ENCODE measurements at places on chromosomes 11 and 22.

DNA sequence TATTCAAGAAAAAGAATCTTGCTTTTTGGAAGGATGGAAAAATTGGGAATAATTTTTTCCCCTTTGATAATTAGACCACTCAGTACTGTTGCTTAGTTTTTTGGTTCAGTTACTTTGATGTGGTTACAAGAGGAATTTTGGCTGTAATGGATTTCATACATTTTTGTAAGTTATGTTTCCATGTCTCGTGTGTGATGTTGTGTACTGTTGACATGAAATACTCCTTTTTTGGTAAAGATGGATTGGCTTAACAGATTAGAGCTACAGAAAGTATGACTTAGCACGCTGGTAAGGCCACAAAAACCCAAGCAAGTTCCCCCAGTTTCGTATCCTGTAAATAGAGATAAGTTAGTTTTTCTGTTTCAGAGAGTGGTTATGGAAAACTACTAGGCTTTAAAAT, 11.9 kb downstream of the TBCEL start:
- DNase-seq: no peak

GRCh38 chr11:76577921-76578653, 92.5 kb downstream of the LRRC32 start:
- no peak for DNase-seq

GRCh38 chr22:22768885-22769284, 118.7 kb upstream of the IGLL5 start:
- DNase-seq: no peak

GRCh38 chr11:11444027-11444803, 91.2 kb upstream of the CSNK2A3 start:
- no peak for DNase-seq

DNA sequence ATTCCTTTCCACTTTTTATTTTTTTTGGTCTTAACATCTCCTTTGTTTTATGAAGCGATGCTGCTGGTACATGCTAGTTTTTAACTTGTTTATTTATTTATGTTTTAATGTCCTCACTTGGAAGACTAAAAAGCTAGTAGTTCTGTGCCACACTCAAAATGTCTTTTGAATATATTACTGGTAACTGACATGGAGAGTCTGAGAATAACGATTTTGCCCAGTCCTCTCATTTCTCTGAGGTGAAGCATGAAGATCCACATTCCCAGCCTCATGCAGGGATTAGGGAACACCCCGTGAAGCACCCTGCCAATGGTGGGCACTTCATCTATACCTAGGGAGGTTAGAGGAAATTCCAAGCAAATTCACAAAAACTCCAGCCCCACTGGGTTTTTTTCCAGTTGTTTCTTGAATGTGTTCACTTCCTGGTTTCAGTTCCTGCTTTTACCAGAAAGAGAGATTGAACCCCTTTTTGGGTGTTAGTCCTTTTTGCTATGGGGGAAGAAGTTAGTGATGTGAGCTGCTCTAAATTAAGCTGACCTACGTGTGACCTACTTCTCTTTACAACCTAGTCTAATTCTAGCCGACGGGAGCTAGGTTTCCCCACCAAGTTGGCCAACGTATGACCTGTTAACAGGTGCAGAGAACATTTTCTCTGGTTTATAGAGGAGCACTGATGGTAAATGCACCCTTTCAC, 106.1 kb downstream of the SLC1A2 start:
- DNase-seq: peak; percentile 95

DNA sequence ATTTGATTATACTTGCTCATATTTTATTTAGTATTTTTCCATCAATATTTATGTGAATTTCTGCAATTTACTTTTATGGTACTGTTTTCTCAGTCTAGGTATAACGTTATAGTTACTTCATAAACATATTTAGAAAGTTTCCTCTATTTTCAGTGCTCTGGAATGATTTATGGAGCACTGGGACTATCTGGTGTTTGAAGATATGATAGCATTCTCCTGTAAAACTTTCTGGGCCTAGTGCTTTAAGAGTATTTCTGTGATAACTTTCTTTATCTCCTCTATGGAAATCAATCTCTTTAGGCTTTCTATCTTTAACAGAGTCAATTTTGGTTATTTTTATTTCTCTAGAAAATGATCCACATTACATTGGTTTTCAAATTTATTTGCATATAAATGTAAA, 85.1 kb downstream of the SOX6 start:
- no peak for DNase-seq

DNA sequence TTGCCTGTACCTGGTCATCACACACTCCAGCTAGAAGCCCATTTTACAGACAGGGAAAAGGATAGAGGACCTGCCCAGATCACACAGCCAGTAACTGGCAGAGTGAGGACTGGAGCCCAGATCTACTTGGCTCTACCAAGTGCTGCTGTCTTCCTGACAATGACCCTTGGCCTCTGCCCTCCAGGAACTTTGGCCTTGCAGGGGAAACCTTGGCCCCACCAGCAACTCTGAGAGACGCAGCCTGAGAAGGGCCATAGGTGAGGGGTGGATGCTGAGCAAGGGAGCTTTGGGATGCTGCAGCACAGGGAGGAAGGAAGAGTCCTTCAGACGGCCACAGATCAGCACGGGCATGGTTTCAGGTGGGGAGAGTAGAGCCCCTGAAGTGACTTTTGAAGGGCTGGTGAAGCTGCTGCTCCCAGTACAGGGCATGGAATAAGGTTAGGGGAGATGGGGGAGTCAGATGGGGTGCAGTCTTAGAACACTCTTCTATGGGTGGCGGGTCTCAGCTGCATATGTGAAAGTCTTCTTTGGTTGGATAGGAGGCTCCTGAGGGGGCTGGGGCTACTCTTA, 2.0 kb upstream of the CAPN5 start:
- DNase-seq: no peak

- no peak for DNase-seq
Observed at GRCh38 chr11:67314218-67314617, 10.9 kb downstream of the SSH3 start.

DNA sequence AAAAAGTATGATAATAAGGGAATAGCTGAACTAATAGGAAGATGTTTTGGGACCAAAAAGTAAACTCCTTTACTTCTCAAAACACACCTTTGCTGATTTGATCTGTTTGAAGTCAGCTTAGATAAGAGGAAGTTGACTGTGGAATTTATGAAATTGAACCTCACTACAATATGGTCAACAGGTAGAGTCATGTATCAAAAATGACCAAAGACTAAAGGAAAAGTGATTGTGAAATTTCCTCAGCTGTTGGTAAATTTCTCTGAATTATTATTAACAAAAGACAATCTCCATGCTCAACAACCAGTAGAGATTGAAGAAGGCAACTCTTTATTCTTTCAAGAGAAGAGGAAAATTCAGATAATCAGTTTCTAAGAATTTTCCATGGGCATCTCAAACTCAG, 826.5 kb downstream of the KCNA4 start:
- DNase-seq: no peak

GRCh38 chr11:62611705-62612365, 740 bp downstream of the EML3 start:
- peak; percentile 76 for DNase-seq

- DNase-seq: peak; percentile 83
Observed at GRCh38 chr11:72724851-72725723, 27.1 kb downstream of the ARAP1 start.

DNA sequence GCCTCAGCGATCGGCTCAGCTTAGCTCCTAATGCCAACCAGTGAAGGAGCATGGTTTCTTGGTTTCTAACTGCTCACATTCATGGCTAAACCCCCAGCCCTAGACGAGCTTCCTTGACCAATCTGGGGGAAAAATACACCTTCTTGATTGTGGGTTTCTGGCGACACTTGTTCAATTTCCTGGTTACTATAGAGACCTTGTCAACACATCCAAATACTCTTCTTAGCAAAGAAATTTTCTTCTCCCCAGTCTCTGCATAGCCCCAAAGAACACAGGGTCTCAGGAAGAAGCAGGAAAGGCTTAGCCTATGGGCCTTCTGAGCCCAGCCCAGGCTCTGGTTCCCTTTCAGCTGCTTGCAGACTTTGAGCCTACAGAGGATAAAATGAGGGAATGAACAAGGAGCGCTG, 88.5 kb upstream of the SYT13 start:
- DNase-seq: no peak

DNA sequence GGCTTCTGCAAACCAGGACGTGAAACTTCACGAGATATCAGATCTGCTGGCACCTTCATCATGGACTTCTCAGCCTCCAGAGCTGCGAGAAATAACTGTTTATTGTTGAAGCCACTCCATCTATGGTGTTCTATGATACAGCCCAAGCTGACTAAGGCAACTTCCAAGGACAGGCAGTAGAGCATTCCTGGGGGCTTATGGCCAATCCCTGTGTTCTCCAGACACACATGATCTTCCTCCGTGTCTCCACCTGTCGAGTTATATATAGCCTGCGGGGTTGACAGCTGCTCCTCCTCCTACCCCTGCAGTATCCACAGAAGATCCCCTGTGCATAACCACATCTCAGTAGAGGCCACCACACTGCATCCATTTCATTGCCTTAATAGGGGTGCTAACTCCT, 11.0 kb downstream of the TP53AIP1 start:
- no peak for DNase-seq

DNA sequence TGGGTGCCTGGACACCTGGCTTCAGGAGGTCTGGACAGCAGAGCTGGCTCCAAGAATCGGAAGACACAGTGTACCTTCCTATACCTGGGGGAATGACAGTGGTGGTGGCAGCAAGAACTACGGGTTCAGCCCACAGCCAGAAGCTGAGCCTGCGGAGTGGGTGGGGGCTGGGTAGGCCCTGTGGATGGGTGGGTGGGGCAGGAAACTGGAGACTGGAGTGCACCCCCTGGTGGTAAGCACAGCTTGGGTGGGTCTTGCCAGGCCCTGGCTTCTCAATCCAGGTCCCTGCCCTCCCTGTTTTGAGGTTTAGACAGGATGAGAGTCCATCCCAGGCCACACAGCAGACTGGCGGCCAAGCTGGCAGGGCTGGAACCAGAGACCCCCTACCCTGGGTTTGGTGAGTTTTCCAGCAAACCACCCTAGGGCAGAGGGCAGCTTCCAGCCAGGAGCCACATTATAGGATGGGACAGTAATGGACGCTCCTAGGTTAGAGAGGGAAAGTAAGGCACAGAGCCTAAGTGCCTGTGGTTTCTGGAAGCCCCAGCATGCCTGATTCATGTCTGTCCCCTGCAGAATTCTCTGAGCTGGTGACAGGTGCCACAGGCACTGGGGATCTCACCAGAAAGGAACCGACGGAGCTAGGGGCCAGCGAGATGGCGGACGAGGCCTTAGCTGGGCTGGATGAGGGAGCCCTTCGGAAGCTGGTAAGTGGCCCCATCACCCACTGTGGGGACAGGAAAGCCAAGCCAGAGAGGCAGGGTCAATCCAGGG, 1.7 kb downstream of the SMTN start:
- peak; percentile 51 for DNase-seq

DNA sequence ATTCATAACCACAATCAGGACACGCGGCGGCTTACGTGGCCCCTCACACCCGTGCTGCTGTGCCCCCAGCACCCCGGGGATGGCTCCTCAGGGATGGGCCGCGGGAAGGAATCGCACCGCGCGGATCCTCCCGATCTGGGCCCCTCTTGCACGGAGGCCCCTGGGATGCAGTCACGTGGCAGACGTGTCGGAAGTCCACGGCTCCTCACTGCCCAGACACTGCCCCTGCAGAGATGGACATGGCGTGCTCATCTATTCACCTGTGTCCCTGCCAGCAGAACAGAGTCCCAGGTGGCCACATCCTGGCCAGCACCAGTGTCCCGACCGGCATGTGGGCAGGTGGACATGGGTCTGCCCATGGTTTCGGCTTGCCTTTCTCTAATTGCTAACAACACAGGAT, 12.8 kb downstream of the MOB2 start:
- DNase-seq: no peak

- no peak for DNase-seq
Observed at GRCh38 chr11:71248656-71249055, 3.7 kb downstream of the SHANK2 start.

DNA sequence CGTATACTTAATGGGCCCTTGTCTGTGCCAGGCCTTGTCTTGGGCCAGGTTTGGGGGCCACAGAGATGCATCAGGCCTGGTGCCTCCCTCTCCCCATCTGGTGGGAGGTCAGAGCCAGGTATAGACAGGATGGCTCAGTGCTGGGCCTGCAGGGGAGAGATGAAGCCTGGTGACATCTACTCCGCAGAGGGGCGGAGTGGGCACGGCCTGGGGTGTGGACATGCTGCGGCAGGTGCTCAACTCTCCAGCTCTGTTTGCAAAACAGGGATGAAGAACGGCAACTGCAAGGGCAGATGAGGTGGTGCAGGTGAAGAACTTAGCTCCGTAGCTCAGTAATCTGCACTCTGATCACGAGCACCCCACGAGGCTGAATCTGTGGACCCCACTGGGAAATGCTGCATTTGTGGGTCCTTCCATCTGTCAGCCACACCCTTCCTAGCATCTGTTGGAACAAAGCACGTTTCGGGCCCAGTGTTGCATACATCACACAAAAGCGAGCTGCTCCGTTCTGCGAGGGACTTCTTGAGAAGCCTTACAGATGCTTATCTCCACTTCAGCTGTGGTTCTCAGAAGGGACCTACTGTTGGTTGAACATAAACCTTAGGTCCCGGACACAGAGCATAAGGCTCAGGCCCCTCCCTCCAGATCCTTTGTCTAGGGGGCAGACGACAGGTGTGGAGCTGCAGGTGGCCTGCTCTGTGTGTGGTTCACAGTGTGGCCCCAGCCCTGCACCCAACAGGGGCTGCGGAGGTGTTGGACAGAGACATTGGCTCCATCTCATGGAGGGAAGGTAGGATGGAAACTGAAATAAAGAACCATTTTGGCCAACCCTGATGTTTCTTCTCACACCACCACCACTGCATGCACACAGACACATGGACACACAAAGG, 78.3 kb downstream of the LRRC32 start:
- no peak for DNase-seq

- no peak for DNase-seq
Observed at GRCh38 chr11:45087900-45088160, 58.6 kb upstream of the PRDM11 start.

- no peak for DNase-seq
Observed at GRCh38 chr11:60170566-60170965, 12.3 kb downstream of the MS4A6A start.

DNA sequence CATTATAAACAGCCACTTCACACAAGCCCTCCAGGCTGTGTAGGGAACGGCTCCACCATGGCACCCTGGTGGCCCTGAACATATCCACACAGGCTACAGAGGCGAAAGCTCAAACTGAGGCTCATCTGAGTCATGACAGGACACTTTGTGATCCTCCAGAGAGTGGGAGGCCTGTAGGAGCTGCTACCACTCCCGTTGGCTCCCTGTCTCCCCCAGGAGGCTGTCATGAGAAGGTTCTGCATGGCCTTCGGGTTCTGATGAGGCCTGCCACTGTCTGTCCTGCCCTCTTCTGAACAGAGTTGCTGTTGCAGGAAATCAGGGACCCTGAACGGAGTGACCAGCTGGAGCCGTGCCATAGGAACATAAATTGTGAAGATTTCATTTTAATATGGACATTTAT, 23.8 kb upstream of the ALDH3B2 start:
- peak; percentile 13 for DNase-seq

- DNase-seq: no peak
Observed at GRCh38 chr11:2798951-2799761, 86.4 kb downstream of the CDKN1C start.

- DNase-seq: no peak
Observed at GRCh38 chr11:92329646-92330045, 105.0 kb downstream of the FAT3 start.
